Stimulated activated CD8-positive, alpha-beta memory T cell treated with anti-CD3 and anti-CD28 coated beads, Interleukin-2, amount 100 ng/mL, for 1 hour (primary cell): ENCODE measurements at places on chromosomes 7 and 10.

DNA sequence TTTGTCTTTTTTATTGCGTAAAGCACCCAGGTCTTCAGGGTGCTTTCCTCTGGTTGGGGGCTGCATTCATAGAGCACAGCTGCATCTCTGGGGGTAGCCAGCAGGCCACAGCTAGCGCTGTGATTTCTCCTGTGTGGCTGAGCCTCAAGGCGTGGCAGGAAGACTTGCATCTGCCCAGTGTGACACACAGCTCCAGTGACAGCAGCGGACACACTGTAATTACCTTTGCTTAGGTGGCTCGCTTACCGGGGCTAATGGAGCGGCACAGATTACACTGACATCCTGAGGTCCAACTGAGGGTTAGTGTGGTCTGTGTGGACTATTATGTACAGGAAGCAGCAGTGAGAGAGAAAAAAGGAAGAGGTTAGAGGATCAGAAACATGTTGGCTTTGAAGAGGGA lies 27.1 kb downstream of the ABCB4 start:
- DNase-seq: no peak

DNA sequence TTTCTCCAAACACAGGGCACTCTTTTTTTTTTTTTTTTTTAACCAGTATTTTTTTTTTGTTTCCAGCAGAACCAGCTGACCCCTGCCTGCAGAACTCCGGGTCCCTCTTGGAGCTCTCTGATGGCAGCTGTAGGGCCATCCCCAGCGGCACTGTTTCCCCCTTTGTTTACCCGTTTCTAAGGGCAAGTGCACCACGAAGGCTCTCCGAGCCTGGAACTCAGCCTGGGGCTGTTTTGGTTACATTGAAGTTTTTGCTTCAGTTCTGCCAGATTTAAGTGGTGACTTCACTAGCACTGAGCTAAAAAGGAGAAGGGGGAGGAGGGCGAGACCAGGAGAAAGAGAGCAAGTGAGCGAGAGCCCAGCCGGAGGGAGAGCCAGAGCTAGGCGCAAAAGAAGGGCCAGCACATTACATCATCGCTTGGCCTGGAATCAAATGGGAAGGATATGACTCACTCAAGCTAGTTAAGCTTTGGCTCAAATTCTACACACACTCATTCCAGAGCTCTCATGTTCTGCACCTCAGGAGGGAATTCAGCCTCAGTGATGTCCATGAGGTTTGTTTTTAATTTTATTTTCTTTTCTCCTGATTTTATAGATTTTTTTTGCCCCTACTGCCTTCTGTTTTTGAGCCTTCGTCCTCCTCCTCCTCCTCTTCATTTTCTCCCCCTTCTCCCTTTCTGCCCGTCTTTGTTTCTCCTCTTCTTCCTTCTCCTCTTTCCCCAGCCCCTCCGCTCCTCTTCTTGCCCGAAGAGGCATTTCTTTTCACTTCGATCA lies 272.3 kb downstream of the TRIL start:
- no peak for DNase-seq

- no peak for DNase-seq
Observed at GRCh38 chr7:132251327-132251659, 325.0 kb downstream of the PLXNA4 start.

DNA sequence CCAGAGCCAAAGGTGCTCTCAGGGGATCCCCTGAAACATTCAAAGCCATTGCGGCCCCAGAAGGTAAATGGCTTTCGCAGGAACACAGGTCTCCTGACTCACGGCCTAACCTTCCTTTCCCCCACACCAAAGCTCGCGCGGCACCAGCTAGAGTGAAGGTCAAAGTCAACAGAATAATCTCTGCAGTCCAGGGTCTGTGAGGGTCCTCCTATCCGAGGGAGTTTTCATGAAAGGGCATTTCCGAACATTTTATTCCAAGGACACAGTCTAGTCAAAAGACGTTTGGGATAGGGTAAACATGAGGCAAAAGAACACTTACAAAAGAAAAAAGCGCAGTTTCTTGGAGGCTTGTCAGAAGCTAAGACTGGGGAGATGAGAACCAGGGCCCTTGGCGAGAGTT lies 559 bp upstream of the STEAP2 start:
- DNase-seq: no peak

- DNase-seq: no peak
Observed at GRCh38 chr10:61815496-61815895, 86.0 kb upstream of the ARID5B start.

DNA sequence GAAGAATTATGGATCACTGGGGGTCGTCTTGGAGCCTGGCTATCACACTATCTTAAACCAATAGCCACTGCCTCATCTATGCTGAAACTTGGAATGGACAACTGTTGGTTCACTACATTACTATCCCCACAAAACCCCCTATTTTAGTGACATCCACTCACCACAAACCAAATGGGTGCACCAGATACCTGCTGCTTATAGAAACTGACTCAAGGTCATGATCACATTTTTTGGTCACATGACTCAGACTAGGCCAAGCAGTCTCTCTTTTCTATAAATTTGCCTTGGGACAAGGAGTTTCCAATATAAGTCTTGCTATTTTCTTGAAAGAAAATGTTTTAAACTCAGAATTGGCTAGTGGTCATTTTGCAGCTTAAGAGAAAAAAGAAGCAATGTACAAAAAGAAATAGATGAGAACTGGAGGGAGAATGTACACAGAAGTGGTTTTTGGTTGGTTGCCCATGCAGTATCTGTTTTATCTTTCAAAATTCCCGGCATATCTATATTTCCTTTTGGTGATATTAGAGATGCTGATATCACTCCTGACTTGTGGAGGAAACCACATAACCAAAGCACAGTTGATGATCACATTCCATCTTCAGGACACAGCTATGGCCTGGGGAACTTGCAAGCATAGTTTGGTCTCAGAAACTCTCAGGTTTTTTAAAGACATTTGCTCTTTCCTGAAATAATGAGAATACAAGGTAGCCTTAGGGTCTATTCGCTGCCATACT lies 85.2 kb upstream of the CACNA2D1 start:
- no peak for DNase-seq

DNA sequence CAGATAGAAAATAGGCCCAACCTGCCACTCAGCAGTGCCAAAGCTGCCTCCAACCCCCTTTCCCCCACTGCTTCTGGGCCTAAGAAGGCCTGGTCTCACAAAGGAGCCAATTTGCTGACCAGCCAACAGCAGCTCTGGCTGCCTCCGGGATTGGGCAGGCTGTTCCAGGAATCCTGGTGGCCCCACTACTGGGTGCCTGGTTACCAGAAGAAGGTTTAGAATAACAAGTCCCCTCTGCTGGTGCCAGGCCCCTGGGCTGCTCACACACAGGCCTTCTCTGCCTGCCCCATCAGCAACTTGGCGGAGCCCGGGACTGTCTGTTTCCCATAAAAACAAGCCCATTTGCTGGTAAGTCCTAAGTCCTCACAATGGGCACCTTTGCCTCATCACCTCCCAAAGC lies 1.2 kb downstream of the PHKG1 start:
- no peak for DNase-seq

DNA sequence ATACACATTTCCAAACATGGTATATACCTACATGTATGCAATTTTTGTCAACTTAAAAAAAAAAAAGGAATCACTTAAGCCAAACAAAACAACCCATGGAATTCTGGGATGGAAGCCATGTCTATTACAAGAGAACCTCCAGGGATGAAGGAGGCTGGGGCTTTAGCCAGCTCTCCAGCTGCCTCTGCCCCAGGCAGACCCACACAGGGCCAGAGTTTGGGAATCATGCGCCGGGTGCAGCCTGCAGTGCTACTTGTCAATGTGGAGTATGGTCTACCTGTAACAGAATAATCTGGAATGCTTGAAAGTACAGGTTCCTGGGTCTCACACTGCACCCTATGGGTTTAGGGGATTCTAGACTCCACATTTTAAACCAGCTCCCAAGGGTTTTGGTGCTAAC lies 10.8 kb downstream of the ATP6V0E2 start:
- DNase-seq: no peak

- DNase-seq: no peak
Observed at GRCh38 chr10:120456143-120456625, 843 bp upstream of the PLPP4 start.

DNA sequence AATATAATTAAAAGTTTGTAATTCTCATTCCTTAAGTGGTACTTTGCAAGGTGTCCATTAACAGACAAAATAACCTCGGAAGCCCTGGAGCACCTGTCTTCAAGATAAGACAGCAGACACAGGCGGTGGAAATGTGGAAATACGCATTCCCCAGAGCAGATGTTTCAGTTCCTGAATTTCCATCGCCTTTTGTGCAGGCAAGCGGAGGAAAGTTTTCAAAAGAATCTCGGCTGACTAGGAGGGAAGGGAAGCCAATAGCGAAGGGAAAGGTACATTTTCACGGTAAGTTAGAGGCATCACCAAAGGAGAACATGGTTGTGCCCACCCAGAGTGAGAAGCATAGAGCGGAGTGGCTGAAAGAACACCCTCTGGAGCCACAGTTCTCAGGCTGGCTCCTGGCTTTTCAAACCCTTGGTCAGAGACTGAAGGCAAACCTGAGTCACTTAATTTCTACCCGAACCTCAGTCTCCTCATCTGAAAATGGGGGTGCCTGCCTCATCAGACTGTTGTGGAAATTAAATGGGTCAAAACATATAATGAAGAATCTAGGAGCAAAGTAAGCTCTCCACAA lies 13.6 kb downstream of the CPA1 start:
- DNase-seq: no peak

GRCh38 chr10:56181607-56182006 lies 179.5 kb downstream of the ZWINT start:
- no peak for DNase-seq

DNA sequence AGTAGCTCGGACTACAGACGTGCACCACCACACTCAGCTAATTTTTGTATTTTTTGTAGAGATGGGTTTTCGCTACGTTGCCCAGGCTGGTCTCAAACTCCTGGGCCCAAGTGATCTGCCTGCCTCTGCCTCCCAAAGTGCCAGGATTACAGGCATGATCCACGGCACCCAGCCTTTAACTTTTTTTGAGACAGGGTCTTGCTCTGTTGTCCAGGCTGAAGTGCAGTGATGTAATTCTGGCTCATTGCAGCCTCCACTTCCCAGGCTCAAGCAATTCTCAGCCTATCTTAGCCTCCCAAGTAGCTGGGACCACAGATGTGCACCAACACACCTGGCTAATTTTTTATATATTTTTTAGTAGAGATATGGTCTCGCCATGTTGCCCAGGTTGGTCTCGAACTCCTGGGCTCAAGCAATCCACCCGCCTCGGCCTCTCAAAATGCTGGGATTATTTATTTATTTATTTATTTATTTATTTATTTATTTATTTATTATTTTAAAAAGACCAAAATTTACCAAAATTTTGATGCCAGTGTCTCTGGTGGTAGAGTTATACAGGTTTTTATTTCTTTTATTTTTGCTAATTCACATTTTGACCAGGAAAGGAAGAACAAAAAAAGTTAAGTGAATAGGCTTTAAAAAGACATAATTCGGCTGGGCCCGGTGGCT lies 25.0 kb upstream of the ATP6V0A4 start:
- DNase-seq: no peak

DNA sequence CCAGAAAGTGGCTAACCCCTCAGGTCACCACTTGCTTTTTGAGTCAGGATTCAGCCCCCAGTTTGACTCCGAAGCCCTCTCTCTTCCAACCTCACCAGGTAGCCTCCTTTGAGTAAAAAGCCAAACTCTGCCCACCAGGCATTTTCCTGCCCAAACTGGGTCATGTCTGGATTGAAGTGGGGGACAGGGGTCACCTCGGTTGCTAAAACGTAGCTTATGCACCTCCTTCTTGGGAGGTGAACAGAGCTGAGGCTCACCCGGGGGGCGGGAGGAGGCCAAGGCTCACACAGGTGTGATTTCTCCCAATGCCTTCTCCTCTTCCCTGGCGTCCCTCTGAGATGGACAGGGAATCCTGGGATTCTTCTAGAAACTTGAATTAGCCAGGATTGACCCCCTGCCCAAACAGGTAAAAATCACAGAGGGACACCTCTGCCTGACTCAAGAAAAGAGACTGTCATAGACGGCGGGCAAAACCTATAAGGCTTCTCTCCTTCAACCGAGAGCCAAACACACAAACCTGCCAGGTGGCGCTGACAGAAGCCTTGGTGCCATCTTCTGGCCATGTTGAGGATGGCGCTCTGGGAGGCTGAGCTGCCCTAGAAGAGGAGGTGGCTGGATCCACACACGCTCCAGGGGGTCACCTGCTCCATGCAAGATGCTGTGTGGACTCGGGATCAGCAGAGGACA lies 51.6 kb downstream of the PRLHR start:
- no peak for DNase-seq

GRCh38 chr10:107589081-107589480 lies 424.6 kb upstream of the SORCS1 start:
- no peak for DNase-seq

- DNase-seq: no peak
Observed at GRCh38 chr10:77983384-77984341, 45.7 kb downstream of the POLR3A start.

DNA sequence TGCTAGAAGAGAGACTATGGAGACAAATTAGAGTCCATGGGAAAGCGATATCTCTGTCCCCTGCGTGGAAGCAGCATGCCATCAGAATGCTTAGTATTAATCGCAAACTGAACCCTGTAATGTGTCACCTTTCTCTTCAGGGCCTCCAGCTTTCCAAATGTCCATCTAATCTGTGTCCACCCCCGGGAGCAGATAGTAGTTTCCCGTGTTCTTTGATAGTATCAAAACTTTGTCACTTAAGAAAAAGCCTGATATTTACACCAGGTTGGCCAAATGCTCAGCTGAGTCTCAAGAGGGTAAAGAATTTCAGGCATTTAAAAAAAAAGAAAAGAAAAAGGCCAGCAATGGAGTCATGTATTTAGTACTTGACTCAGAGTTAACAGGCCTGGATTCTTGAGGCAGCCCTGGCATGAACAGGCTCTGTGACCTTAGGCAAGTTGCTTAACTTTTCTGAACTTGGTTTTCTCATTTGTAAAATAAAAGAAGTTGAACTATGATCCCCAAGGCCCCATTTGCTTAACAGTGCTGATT lies 10.4 kb upstream of the GSAP start:
- DNase-seq: no peak
